ENCODE measurements at places on chromosomes 4 and X. TPM values are rescaled to one million over a fixed set of nuclear protein-coding genes. Genes with fewer than 3 reads are reported as not detected.

AWAT2 gene
- total RNA-seq, result not detected

MAGEA10 gene
- not detected for total RNA-seq

CLIC2 gene
- total RNA-seq, result 0.54 TPM

AMOT gene
- total RNA-seq, result 343 TPM

GPRASP1 gene
- total RNA-seq, result 9.6 TPM

POLN gene
- total RNA-seq, result 3.7 TPM

NHSL2 gene
- 22.8 TPM for total RNA-seq

HAND2 gene
- 34.3 TPM for total RNA-seq

All from mesothelial cell of epicardium (in vitro differentiated cells).